ENCODE measurements at places on chromosomes 1 and 21.
A peak's percentile ranks its signal among the peaks of the same experiment; 100 is the strongest.

- DNase-seq, result no peak
Measured at GRCh38 chr1:115071012-115071664, 18.2 kb downstream of the TSPAN2 start.

- DNase-seq, result no peak
Measured at GRCh38 chr1:81582467-81582986, 218.2 kb upstream of the ADGRL2 start.

DNA sequence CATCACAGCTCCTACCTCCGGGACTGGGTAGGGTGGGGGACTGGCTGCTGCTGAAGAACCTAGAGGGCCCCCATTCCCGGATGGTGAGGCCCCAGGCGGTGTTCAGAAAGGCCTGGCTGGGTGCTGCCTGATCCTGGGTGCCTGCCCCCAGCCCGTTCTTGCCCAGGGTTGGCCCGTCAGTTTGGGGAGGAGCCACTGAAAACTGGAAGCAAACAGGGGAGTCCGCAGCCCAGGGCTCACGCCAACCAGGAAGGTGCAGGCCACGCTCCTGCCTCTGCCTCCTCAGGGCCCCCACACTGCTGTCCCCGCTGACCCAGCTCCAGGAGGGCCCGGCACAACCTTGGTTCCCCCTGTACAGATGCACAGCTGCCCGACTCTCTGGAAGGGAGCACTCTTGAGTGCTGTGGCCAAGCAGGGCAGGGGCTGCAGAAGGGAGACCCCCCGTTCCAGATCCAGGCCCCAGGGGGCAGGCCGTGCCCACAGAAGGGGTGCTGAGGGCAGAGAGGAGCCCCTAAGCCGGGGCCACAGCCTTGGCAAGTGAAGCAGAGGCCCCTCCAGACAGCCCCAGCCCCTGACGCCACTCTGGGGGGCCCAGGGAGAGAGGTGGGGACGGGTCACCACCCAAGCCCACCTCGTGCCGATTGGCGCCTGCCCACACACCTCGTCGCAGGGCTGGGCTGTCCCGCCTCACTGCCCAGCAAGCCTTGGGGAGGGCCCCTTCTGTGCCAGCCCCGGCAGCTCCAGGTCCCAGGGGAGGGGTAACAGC lies 5.5 kb downstream of the C1QTNF12 start:
- DNase-seq, result no peak

DNA sequence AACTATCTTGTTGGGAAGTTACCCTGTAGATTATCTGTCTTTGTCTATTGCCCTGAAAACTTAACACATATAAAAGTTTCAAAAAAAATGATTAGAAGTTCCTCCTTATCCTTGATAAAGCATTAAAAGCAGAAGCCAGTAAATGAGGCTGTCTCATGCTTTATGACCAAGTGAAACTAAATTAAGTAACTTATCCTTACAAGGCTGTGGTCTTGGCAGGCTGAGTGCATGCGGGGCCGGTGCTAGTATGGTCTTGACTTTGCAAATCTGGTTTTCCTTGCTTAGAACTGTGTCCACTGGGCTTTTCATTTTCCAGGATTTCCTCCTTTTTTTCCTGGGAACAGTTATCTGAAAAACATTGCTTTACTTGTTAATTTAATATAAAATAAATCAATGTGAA lies 43.1 kb downstream of the PCNX2 start:
- DNase-seq, result no peak

- DNase-seq, result peak; percentile 60
Measured at GRCh38 chr1:103525114-103525606, 339 bp upstream of the RNPC3 start.

- no peak for DNase-seq
Measured at GRCh38 chr1:72466376-72466775, 184.0 kb upstream of the NEGR1 start.

DNA sequence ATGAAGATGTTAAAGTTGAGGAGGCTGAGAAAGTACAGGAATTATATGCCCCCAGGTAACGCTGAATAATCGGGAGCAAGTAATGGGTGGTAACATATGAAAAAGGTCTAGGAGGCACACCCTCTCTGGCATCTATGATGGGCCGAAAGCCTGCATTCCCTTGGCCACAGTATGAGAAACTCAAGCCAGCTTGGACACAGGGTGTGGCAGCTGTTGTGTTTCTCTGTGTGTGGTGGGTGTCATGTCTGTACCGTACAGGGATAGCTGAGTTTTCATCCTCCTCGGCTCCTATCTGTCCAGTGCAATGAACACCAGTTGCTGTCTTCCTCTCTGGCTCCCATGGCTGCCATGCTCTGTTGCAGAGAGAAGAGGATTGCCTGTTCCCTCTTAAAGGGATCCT lies 32.9 kb downstream of the NBPF3 start:
- DNase-seq, result no peak

- DNase-seq, result no peak
Measured at GRCh38 chr1:100926240-100926639, 30.4 kb downstream of the SLC30A7 start.

DNA sequence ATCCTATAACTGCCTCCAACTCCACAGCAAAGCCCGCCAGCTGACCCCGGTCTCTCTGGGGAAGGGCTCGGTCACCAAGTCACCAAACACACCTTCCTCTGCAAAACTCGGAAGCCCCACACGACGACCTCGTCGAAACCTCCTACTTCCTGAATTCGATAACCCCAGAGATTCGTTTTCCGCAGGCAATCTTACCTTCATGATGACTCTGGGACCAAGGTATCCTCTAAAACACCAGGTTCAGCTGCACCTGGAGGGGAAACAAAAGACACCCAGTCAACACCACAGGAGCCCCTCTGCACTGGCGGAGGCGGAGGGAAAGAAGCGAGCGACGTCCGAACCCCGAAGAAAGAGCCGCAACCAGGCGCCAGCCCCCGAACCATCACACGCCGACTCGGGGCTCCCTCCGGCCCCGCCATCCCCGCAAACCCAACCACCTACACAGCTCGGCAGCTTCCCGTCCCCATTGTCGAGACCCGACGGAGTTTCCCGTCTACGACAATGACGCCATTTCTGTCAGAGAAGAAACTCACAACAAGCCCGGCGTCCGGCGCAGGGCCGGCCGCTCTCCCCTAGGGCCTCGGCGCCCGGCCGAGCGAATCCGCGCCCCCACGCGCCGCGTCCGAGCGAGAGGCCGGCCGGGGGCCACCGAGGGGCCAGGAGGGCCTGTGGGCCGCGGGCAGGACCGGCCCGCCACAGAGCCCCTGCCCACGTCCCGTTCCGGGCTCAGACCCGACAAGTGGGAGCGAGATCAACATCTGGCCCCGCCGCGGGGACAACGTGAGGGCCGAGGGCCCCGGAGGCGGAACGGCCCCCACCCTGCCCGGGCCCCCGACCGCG lies 1.0 kb downstream of the ARID4B start:
- no peak for DNase-seq

- no peak for DNase-seq
Measured at GRCh38 chr21:36005018-36005417, 55.3 kb downstream of the SETD4 start.

GRCh38 chr1:152325111-152325510 lies at the start of gene FLG:
Gene FLG (minus strand): TSS chr1:152325239. CDS start chr1:152315456, 9,783 bp downstream.
- DNase-seq, result no peak

DNA sequence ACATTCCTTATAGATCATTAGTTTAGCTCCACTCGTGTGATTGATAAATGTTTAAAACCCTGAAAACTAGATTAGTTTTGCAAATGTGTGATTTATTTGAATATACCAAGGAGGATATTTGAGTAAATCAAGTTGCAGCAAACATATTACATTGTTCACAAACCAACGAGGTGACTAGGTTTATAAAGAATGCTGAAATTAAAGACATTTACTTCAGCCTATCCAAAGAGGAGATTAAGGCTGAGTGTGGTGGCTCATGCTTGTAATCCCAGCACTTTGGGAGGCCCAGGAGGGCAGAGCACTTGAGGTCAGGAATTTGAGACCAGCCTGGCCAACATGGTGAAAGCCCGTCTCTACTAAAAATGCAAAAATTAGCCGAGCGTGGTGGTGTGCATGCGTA lies 34.1 kb downstream of the VTCN1 start:
- DNase-seq, result no peak

DNA sequence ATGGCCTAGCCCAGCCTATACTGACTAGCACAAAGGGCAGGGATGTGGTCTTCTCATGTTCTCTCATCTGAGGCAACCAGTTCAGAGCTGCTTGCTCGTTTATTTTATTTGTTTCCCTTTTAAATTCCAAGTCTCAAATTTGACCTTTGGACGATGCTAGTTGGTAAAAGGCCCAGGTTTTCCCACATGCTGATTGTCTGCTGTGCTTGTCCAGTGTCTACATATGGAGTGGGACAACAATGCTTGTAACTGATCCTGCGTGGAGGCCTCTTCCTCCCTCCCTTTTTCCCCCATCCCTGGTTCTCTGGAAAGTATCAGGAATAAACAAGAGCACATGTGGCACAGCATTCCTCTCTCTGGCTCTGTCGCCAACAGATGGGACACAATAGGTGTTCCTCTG lies 34.0 kb upstream of the BEND5 start:
- peak; percentile 8 for DNase-seq

GRCh38 chr1:206774093-206774492 lies 1.8 kb upstream of the IL10 start:
- no peak for DNase-seq

DNA sequence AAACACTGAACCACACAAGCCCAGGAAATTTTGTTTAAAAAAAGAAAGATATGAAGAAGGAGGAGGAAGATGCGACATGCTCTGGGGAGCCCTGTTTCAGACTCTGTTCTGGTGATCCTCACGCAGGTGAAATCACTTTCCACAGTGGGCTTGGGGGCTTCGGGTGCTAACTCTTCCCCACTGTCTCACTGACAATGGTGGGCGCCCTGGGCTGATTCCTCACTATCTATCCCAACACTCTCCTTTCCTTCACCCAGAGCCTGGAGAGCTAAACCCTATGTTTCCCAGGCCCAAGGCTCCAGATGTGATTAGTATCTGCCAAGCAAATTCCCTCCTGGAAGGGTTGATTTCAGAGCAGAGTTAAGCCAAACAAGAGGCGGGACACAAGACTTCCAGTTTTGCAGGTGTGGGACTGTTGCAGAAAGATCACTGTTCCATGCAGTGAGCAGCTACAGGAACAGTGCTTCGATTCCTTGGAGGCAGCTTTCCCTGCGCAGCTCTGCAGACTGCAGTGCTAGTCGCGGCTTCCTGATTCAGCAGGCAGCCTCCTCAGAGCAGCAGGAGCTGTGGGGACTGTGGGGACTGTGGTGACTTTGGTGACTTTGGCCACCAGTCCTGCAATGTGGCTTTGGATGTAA lies 168.3 kb downstream of the RHOU start:
- peak; percentile 22 for DNase-seq

DNA sequence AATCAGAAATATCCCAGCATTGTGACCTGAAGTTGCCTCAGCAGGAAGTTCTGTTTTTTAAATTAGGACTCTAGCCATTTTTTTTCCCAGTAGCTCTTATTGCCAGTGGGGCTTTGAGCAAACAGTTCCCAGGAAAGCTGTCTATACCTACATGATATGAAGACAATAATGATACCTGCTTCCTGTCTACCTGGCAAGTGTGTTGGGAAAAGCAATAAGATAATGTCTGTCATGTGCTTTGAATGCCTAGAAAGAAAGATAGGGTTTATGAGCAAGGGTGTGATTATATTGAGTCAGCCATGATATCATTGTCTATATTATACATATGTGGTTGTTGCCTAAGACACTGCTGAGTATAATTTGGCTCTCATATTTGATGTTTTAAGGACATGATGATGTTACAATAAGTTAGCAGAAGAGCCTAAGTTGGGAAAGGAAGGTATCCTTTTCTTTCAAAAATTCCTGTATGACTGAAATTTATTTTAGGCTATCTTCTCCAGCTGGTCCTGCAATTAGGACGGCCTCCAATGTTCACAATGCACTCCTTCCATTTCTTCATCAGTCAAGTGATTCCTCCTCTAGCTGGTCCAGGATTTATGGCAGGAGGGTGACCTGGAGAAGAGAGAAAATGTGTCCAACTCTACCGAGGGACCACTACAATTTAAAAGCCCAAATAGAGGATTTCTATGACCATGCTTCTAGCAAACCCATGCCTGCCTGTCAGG lies 99.6 kb upstream of the CDC42BPA start:
- no peak for DNase-seq

GRCh38 chr1:163709636-163710035 lies 387.9 kb downstream of the NUF2 start:
- DNase-seq, result peak; percentile 13

- DNase-seq, result no peak
Measured at GRCh38 chr1:108712606-108713150, at the start of gene FNDC7. Gene FNDC7 (plus strand): TSS chr1:108712908. CDS start chr1:108712934, 26 bp downstream.

DNA sequence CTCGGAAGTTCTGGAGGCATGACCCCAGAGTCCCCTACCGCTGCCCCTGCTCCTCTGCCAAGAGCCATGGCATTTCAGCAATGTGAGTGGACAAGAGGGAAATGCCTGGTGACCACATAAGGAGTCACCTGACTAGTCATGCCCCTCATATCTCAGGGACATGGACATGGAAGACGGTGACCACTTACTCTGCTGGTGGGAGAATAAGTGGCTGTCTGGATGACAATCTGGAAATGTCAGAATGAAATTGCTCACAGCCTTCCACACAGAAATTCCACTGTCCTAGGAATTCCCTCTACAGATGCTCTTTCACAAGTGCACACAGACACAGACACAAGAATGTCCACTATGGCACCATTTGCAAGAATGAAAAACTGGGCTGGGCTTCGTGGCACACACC lies 24.3 kb upstream of the PLEKHG5 start:
- no peak for DNase-seq

- DNase-seq, result peak; percentile 39
Measured at GRCh38 chr1:116997066-116997465, 4.5 kb upstream of the CD101 start.

- DNase-seq, result no peak
Measured at GRCh38 chr1:161676441-161676840, 13.5 kb downstream of the FCGR2B start.
